Activated CD8-positive, alpha-beta memory T cell treated with anti-CD3 and anti-CD28 coated beads for 36 hours (primary cell): ENCODE measurements at places on chromosomes 1 and 21. TPM values are rescaled to one million over a fixed set of nuclear protein-coding genes. Genes with fewer than 3 reads are reported as not detected.

SERPINC1 gene
- not detected for total RNA-seq

NR0B2 gene
- total RNA-seq, result not detected

HUNK gene
- total RNA-seq, result 0.15 TPM

SLC9C2 gene
- not detected for total RNA-seq

TTLL7 gene
- 1.8 TPM for total RNA-seq

HSPB7 gene
- total RNA-seq, result not detected

C1QTNF12 gene
- total RNA-seq, result 0.96 TPM
